ENCODE measurements at places on chromosomes 6 and 20.

- DNase-seq = no peak
These were observed 272.7 kb upstream of the FOXQ1 start for GRCh38 chr6:1039191-1039590.

GRCh38 chr6:30102970-30103871 lies 9.7 kb downstream of the TRIM31 start:
- DNase-seq = peak; percentile 78

DNA sequence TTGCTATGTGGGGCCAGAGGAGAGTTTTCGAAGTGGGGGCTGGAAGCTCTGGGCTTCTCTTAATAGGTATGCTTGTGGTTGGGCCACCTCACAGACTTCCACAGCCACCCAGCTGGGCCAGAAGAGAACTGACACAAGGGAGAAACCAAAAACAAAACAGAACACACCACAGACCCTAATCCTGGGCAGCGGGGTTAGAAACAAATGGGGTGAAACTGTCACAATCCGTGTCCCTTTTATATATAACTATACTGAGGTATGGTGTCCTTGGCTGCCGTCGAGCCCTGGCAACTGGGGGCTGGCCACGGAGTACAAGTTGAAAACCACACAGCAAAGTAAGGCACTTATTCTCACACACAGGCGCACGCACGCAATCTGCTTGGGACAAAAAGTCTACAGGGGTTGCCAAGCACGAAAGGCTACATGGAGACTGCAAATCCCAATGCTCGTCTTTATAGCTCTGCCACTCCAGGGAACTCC lies 78.3 kb downstream of the TRAM2 start:
- no peak for DNase-seq

GRCh38 chr6:151413372-151414145 lies 22.2 kb upstream of the ZBTB2 start:
- DNase-seq = no peak

- DNase-seq = no peak
These were observed 25.9 kb downstream of the NEDD9 start for GRCh38 chr6:11206576-11206975.

GRCh38 chr6:13261464-13261994 lies 66.8 kb downstream of the TBC1D7 start:
- DNase-seq = no peak

DNA sequence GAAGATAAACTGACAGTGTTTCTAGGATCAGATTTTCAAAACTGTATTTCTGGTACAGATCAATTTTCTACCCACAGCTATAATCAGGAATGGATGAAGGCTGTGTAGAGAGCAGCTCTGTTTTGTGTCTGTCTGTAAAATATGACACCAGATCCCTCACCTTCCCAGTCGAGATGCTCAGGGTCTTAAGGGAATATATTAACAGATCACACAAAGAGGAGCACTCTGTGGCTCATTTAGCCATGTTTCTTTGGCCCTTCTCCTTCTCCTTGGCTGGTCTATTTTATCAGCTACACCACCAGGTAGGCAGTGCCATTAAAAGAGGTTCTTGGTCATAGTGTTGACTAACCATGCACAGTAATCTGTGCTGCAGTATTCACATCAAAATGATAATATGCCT lies 82.6 kb downstream of the PREP start:
- no peak for DNase-seq

- no peak for DNase-seq
These were observed 163.5 kb upstream of the CDYL start for GRCh38 chr6:4612636-4613171.

DNA sequence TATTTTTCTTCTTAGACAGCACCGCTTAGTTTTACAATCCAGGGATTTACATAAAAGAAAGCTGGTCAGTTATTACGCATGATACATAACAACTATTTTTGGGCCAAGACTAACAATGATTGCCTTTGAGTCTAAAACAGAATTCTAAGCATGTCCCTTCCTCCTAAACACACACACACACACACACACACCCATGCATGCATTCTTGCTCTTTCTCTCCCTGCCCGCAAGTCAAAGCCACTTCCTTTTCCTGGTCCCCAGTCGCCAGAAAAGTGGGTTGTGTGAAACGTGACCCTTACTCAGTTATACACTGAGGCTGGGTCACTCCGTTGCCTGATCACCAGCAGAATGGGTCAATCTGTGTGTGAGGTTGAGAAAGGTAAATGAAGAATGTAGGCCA lies 31.4 kb downstream of the FYN start:
- DNase-seq = peak; percentile 86

DNA sequence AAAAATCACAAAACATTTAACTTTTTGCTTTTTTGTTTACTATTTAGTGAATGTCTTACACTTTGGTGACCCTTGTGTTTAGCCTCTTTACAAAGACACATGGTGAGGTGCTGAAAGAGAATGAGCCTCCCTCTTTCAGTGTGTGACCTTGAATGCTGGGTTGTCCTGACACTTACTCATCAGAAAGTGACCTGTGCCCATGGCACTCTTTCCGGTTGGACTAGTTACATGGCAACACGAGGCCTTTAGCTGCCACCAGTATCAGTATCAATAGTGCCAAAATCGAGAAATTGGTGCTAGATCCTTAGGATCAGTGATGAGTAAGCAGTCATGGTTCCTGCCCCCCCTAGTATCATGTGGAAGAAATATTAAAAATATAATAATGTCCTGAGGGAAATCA lies 1.7 kb upstream of the RPL7L1 start:
- no peak for DNase-seq

GRCh38 chr6:49453221-49453620 lies 9.8 kb downstream of the MMUT start:
- no peak for DNase-seq

DNA sequence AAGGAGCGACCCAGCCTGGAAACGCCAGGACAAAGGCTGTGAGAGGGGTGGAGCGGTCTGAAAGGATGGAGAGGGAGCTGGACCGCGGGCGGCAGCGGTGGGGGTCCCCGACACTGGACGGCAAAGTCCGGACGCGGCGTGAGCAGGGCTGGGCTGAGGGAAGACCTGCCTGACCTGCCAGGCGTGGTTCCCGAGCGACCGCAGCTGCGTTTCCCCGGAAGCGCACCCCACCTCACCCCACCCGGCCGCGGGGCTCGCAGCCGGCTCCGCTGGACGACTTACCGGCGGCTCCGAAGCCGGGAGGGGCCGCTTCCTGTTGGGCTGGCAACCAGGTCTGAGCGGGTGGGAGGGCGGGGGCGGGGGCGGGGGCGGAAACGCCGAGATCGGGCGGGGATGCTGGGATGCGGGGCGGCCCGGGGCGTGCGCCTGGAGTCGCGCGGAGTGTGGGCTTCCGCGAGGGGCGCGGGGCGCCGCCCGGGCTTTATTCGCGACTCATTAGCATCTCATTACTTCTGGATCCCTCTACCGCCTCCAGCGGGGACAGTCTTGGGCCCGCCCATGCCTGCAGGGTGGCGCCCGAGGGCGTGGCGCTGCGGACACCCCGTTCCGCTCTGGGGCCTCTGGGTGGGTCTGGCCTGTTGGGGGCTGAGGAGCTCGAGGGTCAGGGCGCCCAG lies at the start of gene MICAL1:
Gene MICAL1, minus strand, starts transcription at position 336 of the 674 bp plus-strand sequence. CDS start 1,576 bp downstream, outside the sequence.
- DNase-seq = no peak

DNA sequence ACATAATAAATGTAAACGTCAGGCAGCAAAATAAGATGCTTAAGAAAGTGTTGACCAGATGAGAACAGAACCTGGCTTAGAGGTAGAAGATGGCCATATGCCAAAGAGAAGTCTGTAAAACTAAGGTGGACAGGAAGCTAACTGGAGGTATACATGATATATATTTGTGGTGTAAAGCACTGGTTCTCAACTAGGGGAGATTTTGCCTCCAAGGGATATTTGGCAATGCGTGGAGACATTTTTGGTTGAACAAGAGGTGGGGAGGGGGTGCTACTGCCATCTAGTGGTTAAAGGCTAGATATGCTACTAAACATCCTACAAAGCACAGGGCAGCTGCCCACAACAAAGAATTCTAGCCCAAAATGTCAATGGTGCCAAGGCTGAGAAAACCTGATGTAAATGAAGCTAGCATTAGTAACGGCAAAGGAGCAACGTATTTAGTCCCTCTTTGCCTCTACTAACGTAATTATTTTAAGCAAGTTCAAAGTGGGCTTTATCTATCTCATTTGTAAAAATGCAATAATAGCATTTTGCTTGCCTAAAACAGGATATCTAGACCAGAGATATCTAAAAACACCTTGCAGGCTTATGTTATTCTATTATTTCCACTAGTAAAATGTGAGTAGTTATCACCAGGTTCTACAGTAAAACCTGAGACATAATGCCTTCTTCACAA lies 182.6 kb downstream of the RNGTT start:
- DNase-seq = peak; percentile 11

- DNase-seq = no peak
These were observed 49.5 kb downstream of the YTHDF1 start for GRCh38 chr20:63166193-63167020.

- no peak for DNase-seq
These were observed 215.5 kb downstream of the ALDH8A1 start for GRCh38 chr6:134734312-134734869.

GRCh38 chr6:135750081-135750480 lies 101.4 kb upstream of the PDE7B start:
- no peak for DNase-seq

DNA sequence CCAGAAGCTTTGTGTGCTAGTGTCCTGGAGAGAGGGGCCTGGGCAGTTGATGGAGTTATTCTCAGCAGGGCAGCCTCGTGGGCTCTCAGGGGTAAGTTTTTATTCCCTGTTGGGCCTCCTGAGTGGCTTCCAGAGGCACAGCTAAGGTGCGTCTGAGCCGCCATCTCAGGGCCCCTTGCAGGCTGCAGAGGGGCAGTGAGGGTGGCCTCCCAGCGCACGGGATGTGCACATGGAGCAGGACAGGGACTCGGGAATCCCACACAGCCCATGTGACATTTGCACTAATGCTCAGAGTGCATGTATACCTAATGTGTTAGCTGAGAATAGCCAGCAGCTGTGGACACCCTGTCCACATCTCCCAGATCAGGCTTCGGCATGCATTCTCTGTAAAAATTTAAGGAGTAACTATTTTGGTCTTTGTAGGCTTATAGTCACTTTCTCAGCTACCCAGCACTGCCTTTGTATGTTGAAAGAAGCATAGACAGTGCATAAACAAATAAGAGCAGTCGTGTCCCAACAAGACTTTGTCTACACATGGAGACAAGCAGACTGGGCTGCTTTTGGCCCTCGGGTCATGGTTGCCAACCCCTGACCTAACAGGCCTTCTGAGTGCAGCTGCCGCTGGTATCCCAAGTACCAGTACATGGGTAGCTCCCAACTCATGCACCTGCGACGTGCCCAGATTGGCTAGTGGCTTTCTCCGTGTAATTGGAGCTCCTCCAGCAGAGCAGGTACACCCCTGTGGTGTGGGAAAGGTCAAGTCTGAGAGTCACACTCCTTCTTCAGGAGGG lies 18.6 kb upstream of the CST9L start:
- no peak for DNase-seq

DNA sequence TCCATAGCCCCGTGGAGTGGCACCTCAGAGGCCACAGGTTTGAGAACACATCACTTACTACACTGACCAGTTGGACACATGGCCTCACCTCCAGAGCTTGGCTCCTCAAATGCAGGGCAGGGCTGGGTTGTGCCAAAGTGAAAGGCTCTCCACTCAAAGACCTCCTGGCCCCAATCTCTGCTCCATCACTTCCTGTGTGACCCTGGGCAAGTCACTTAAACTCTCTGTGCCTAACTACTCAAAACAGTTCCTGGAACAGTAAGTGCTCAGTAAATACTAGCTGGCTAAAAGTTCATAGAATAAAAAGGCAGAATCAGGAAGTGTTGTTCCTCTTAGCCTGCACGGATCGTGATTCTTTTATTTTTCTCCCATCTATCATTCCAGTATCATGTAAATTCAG lies 50.2 kb downstream of the AGPAT4 start:
- no peak for DNase-seq

DNA sequence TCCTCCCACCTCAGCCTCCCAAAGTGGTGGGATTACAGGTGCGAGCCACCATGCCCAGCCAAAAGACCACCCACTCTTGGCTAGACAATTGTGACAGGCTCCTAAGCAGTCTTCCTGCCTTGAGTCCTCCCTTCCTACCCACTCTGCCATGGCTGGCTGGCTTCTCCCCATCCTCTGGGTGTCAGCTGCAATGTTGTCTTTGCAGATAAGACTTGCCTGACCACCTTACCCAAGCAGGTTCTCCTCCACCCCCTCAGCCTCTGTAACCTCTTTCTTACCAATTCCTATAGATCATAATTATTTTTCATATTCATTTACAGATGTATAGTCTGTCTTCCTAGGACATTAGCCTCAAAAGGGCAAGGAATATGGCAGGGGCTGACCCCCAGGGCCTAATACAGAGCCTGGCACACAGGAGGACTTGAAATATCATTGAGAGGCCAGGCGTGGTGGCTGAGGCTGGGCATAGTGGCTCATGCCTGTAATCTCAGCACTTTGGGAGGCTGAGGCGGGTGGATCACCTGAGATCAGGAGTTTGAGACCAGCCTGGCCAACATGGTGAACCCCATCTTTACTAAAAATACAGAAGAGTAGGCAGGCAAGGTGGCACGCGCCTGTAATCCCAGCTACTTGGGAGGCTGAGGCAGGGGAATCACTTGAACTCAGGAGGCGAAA lies 28.7 kb upstream of the SPAG4 start:
- no peak for DNase-seq

DNA sequence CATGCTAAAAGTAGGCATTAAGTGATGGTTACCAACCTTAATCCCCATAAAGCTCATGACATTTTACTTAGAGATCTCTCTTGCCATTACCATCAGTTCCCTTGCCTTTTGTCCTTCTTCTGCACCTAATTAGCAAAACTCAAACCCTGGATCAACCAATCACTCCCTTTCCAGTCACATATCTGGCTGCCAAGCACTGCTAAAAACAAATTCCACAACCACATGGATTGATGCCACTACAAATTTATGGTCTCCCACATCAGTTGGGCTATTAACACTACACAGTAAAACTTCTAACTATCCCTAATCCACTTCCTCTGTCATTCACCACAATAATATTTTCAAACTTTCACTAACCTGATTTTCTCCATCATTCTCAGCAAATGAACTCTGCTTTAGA lies 54.3 kb upstream of the RNF146 start:
- no peak for DNase-seq

GRCh38 chr20:42097741-42098140 lies 479.6 kb upstream of the CHD6 start:
- no peak for DNase-seq

GRCh38 chr6:148179786-148180185 lies 162.9 kb upstream of the SASH1 start:
- DNase-seq = no peak

- DNase-seq = no peak
These were observed 19.2 kb upstream of the TSPYL1 start for GRCh38 chr6:116298973-116299372.

DNA sequence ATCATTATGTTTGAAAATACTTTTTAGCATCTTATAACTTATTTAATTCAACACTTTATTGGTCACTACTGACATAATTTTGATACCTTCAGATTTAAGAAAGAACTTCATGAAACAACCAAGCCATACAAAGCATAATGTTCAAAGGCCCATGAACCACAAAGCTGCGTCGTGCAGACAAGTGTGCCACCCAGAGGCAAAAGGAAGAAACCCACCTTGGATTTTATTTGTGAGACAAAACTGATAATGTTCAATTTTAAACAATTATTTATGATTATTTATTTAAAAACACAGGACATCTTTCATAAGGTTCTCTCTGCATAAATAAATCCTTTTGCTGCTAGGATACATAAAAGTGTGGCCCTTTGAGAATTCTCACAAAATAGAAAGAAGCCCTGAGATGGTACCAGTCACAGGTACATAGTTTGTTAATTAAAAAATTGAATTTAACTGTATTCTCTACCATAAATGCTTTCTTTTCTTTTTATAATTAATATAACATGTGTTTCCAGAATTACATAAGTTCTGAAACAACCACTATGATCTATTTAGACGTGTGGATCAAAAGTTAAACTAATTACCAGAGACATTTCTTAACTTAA lies 143.7 kb downstream of the RALGAPA2 start:
- DNase-seq = no peak

Measured in HS-27A (cell line).